ENCODE measurements at places on chromosomes 12 and 14. TPM values are rescaled to one million over a fixed set of nuclear protein-coding genes. Genes with fewer than 3 reads are reported as not detected.

- DNase-seq = no peak
Observed at GRCh38 chr14:103828315-103828967, 18.9 kb downstream of the PPP1R13B start.

- no peak for DNase-seq
Observed at GRCh38 chr12:49482095-49483051, 56.5 kb upstream of the KCNH3 start.

DNA sequence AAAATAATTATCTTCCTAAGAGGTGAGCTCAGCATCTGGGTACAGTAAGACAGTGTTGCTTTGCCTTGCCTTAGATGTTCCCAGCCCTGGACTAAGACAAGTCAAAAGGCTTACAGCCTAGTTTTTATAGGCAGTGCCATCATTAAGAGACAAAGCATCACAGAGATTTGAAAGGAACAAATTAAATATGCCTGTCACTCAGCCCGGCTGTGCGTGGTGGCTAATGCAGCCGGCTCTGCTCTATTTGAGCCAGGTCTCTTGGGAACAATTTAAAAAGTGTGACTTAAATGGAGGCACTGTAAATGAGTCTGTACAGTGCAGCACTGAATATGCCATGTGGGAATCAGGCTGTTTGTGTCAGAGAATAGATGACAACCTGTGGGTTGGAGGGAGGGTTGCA lies 1687.4 kb upstream of the FLRT2 start:
- no peak for DNase-seq

DNA sequence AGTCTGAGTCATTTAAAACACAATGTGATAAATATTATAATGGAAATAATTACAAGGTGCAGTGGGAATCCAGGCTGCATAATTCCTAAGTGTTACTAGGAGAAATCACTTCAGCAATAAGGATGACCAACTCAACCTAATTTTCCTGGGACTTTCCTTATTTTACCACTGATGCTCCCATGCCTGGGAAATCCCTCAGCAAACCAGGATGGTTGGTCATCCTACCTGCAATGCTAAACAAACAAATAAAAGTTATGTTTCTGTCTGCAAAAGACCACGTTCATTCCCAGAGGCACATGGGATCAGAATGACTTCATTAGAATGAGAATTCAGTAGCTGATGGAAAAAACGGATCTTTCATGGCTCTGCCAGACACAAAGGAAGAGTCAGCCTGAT lies 130.8 kb upstream of the RAP1B start:
- DNase-seq = no peak

DNA sequence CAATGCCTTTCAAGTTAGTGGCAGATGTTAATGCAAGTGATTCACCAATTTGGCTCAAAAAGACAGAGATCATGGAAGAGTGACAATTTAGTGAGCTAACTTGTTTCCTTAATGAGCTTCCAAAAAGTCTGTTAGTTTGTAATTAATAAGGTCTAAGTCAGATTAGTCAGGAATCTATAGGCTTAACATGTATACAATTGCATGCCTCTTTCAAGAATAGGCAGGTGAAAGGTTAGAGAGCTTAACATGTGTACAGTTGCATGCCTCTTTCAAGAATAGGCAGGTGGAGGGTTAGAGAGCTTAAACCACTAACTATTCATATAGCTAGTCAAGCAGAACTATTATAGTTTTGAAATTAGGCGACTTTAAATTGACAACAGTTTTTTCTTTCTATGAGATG lies 663.8 kb downstream of the C12orf50 start:
- no peak for DNase-seq

The TAS2R9 gene
- not detected for total RNA-seq

The ALKBH1 gene
- 7.2 TPM for total RNA-seq

The MAP3K9 gene
- total RNA-seq = 0.63 TPM

The ORAI1 gene
- total RNA-seq = 4.7 TPM

The RNASE4 gene
- 66.4 TPM for total RNA-seq

The PIANP gene
- 3.1 TPM for total RNA-seq
